Kidney (tissue), 22 donors: ENCODE measurements at places on chromosomes 16 and 17.

- no peak for DNase-seq
Measured at GRCh38 chr17:38536661-38537060, 69.1 kb downstream of the SRCIN1 start.

GRCh38 chr17:10087355-10087754 is 111.1 kb downstream of the GAS7 start:
- DNase-seq = no peak

DNA sequence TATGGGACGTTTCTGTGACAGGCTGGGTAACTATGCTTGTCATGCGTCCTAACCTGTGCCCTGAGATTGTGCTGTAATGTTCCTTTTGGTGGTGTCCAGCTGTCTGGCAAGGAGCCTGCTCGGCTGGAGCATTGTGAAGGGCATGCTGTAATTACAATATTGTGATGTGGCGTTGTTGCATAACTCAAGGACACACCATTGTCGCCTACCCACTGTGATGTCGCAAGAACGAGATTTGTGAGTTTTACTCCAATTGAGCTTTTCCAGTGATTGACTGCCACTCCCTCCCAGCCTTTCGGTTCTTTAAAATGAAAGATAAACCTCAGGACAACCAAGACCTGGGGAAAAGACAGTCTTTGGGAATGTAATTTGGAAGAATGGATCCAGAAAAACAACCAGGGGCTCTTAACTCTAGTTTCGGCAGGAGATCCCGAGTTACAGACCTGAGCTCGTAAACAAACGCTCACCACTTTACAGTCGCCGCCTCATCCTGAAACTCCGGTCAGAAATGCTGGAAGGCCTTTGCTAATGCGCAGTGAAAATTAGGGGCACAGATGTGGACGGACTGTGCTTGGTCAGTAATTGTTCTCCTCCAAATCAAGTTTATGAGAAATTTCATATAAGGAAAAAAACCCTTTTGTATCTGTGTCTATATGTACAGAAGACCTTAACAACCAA is 1.3 kb downstream of the ZNF750 start:
- no peak for DNase-seq

DNA sequence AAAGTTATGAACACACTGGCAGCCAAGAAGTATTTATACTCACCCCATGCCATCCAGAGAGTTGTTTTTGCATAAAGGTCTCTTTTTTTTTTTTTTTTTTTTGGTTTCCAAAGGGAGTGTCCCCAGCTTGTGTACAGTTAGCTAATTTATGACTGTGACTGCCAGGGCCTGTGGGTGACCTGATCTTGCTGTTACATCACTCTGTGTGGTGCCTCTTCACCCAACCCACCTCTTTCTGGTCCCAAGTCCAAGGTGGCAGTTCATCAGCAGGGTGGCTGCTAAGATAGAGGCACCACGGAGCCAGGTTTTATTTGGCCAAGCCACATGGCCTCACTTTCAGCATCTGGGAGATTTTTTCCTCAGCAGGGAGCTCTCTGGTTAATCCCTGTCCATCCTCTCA is at the start of gene NOS2:
TSS of gene NOS2 (minus strand) at position 8 of the 400 bp plus-strand sequence. CDS start 1,720 bp downstream, outside the sequence.
- no peak for DNase-seq

GRCh38 chr16:78463591-78463990 is 364.1 kb downstream of the WWOX start:
- DNase-seq = no peak
